Stimulated activated naive CD8-positive, alpha-beta T cell treated with anti-CD3 and anti-CD28 coated beads, Interleukin-15, amount 100 ng/mL, for 72 hours (primary cell): ENCODE measurements at places on chromosomes 3 and 15.

- DNase-seq = no peak
Measured at GRCh38 chr3:46661776-46662766, 31.4 kb downstream of the ALS2CL start.

GRCh38 chr3:102084006-102084405, 234.7 kb downstream of the NFKBIZ start:
- no peak for DNase-seq

DNA sequence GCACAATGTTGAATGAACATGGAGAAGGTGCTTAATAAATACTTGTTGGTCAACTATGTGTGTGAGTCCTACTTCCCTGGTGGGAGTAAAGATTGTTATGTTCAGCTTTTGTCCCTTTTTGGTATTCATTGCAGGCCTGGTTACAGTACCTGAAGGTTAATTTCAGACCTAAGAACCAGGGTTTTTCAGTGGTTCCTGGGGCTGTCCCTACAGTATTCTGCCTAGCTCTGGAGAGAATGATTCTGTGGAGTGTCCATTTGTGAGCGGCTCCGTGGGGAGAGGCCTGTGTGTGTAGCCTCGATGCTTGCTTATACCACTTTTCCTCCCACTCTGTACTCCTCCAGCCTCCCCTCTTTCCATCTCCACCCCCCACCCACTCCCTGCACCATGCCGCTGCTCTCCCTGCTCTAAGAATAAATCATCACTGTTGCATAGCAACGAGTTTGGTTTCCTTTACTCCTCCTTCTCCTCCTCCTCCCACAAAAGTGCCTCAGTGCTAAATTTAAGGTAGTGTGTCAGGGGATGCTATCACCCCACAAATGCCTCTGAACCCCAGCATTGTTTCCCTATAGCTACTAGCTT, 150.6 kb upstream of the ROPN1 start:
- no peak for DNase-seq

DNA sequence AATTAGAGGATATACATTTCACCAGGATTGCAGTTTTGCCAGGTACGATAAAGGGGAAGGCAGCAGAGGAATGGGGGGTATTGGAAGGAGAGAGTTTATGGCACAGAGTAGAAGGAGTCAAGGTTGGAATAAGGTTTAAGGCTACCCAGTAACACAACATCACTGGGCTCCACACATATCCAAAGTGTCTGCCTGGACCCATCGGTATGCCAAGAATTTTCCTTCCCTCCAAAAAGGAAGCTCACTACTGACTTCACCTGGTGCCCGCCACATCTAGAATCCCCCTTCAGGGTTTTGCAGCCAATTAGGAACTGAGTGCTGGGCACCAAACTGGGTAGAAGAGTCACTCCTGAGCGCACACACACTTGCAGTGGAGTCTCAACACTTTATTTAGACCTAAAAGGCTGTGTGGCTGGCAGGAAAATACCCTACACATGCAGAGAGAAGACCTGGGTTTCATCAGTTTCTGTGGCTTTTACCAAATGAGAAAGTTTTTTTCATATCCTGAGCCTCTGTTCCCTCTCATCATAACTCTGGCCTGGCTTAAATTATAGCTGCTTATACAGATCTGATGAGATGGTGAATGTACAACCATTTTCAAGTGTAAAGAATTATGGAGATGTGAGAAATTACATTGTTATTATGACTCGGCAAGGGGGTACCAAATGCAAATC, 190.8 kb upstream of the LPP start:
- DNase-seq = peak; percentile 58

DNA sequence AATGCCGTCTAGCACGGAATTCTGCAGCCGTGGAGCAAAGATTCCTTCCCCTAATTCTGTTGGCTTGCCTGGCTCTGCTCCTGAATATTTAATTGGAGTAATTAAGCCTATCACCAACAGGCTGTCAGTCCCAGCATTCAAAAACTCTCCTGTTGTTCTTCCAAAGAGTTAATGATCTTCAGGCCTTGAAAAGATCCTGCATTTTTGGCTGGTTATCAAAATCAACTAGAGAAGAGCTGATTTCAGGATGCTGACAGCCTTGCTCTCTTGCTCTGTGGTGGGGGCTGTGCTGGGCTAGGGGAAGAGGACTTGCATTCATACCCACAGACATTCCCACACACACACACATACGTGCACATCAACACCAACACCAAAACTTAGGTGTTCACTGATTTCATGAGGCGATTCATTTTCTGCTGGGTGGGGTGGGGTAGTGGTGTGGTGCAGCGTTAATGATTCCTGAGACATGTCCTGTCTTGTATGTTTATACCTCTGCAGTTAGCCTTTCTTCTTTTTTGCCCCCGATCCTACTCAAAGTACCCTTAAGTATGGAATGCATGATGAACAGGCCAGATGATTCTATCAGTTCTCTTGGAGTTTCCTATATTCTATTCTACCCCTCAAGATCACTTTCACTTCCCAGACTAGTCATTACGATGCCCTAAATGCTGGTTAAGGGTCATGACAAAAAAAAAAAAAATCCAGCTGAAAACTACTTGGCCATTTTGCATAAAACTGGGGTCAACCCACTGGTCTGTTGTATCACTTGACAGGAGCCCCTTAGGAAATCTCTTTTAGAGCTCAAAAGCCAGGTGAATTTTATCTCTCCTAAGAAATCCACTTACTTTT, 42.3 kb downstream of the CPN2 start:
- DNase-seq = no peak

- no peak for DNase-seq
Measured at GRCh38 chr15:69780374-69780773, 317.3 kb downstream of the TLE3 start.

- DNase-seq = no peak
Measured at GRCh38 chr3:180040966-180041365, 4.2 kb upstream of the PEX5L start.

GRCh38 chr15:37788330-37788729, 146.1 kb upstream of the TMCO5A start:
- no peak for DNase-seq

GRCh38 chr3:190322604-190323245, 479 bp upstream of the CLDN1 start:
- DNase-seq = no peak

DNA sequence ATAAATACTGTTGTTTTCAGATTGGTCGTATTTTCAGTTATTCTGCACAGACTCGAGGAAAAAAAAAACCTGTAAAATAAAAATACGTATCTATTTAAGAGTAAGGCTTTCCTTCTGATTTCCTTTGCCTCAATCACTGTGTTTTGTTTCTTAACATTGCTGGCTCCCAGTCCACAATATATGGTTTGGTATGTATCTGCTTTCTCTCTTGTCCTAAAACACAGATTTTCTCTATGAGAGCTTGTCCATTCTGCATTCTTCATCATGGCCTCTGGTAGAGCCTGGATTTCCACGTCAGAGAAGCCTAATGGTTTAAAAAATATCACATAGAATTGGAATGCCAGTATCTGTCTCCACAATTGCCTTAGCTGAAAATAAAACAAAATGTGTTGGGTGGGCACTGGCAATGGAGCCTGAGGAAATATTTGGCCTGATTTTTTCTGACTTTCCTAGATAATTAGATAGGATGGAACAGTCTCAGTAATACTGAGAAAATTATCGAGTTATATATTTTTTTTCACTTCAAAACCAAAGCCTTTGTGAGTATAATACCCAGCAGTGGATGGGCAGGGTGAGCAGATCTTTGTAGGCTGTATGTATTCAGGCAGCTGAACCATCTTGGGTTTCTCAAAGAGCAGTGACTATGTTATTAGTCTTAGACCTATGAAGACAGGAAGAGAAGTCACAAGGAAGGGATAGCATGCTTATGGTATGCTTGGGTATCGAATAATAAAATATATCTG, 1.9 kb downstream of the CD200 start:
- no peak for DNase-seq

DNA sequence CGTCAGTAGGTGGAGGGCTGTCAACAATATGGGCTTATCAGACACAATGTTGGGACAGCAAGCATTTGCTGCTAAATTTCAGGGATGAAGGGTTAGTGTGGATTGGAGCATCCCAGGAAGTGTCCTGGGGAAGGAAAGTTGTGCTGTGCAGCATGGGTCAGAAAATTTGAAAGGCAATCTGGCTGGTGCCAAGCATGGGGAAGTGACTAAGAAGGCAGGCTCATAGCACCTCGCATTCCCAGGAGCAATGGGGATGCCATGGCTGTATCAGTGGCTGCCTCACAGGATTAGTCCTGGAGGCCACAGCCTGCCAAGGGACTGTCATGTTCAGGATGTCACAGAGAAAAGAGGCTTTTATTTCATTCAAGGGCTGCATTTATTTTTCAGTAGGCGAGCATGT, 322.4 kb upstream of the TRIM42 start:
- DNase-seq = no peak

- DNase-seq = no peak
Measured at GRCh38 chr3:101081999-101082398, 88.8 kb upstream of the ABI3BP start.

GRCh38 chr15:68025835-68026424, 28.2 kb upstream of the PIAS1 start:
- DNase-seq = no peak
